ENCODE measurements at places on chromosomes 11 and 22. TPM values are rescaled to one million over a fixed set of nuclear protein-coding genes. Genes with fewer than 3 reads are reported as not detected.
A peak's percentile ranks its signal among the peaks of the same experiment; 100 is the strongest.

Gene NRGN
- 7.0 TPM for total RNA-seq

DNA sequence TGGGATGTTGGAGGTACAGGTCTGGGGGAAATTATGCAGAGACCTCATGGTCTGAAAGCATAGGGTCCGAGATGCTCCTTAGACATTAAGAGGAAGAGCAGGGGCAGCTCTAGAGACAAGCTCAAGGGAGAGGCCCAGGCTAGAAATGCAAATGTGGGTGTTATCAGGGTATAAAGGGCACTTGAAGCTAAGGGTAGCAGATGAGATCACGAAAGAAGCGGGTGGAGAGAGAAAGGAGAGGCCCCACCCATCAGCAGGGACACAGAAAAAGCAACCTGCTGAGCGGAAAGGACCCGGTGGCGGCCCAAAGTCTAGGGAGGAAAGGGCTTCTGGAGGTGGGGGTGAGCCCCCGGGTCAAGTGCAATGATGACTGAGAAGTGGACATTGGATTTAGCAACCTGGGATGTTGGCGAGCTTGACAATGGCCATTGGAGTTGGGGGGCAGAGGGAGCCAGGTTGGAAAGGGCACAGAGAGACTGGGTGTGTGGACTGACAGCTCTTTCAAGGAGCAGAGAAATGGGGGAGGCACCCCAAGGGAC is 8.9 kb downstream of the TMPRSS6 start:
- H3K4me3 ChIP-seq, result no peak overlapping the region
- no peak for DNase-seq
- H3K36me3 ChIP-seq, result no peaks in the 10 kb centered on the region
- no peak overlapping the region for H3K27ac ChIP-seq

Gene DRICH1
- not detected for total RNA-seq

GRCh38 chr11:22192642-22193347 is at the start of gene ANO5:
ANO5 (plus strand) TSS chr11:22193085; CDS start chr11:22193493, 408 bp downstream.
- peak; percentile 89 for DNase-seq
- H3K36me3 ChIP-seq, result no peaks in the 10 kb centered on the region
- no peak within 1 kb of the TSS for H3K27ac ChIP-seq

Gene C22orf15
- total RNA-seq, result 0.81 TPM

GRCh38 chr22:23555118-23555517 is 25.0 kb downstream of the IGLL1 start:
- no peak for DNase-seq
- no peak overlapping the region for H3K4me3 ChIP-seq
- no peak overlapping the region for H3K27ac ChIP-seq
- no peaks in the 10 kb centered on the region for H3K27me3 ChIP-seq

Gene FGF3
- not detected for total RNA-seq

GRCh38 chr22:27348634-27349033 is 452.9 kb downstream of the MN1 start:
- no peaks in the 10 kb centered on the region for H3K36me3 ChIP-seq
- DNase-seq, result no peak
- H3K27me3 ChIP-seq, result no peaks in the 10 kb centered on the region
- H3K27ac ChIP-seq, result no peak overlapping the region

GRCh38 chr11:80831374-80831773 is 1390.5 kb upstream of the TENM4 start:
- no peak overlapping the region for H3K4me3 ChIP-seq
- DNase-seq, result no peak
- H3K36me3 ChIP-seq, result no peaks in the 10 kb centered on the region
- no peaks in the 10 kb centered on the region for H3K4me1 ChIP-seq

All from H9 (cell line).